ENCODE measurements at places on chromosomes 7 and 10.

GRCh38 chr7:30983042-30983913 is 19.5 kb downstream of the GHRHR start:
- DNase-seq: peak; percentile 68

DNA sequence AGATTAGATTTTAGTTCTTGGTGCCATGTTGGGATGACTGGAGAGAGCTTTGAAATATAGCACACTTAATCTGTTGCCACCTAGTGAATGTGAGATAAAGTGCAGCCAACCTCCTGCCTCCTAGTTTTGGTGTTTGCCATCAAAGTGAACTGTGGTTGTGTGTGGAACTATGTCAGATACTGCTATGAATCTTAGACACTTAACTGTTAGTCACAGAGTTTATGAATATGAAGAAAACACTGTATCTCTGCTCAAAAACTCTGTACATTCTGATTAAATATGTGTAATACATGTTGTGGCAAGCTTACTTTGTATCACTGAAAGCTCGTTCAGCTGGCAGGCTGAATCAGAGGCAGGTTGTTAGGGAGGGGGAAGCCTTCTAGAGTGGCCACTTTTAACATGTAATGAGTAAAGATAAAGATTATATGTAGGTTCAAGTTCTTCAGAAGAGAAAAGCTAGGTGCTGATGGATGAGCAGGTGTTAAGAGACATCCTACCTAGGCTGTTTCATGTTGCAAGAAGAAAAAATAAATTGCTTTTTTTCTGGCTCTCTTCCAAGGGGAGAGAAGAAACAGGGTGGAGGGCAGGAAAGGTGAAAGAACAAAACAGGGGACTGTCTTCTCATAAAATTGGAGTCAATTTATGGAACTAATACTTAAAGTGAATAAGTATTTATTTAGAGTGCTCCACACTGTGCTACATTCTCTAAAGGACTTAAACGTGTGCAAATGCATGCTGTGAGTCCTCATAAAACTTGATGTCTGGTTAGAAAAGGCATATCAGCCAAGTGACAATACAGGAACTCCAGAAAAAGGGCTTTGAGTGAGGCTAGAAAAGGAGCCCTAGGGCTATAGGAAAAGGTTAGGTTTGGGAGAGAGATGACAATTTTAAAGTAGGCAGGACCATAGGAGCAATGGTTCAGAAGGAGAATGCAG is 14.1 kb upstream of the LAMB1 start:
- DNase-seq: no peak

- no peak for DNase-seq
Measured at GRCh38 chr7:82384779-82385178, 58.8 kb downstream of the CACNA2D1 start.

GRCh38 chr7:17584822-17585221 is 286.4 kb downstream of the AHR start:
- no peak for DNase-seq

All from smooth muscle cell of the brain vasculature (primary cell).